ENCODE measurements at places on chromosomes 11 and 22. TPM values are rescaled to one million over a fixed set of nuclear protein-coding genes. Genes with fewer than 3 reads are reported as not detected.

SMIM35 gene
- not detected for total RNA-seq

DNA sequence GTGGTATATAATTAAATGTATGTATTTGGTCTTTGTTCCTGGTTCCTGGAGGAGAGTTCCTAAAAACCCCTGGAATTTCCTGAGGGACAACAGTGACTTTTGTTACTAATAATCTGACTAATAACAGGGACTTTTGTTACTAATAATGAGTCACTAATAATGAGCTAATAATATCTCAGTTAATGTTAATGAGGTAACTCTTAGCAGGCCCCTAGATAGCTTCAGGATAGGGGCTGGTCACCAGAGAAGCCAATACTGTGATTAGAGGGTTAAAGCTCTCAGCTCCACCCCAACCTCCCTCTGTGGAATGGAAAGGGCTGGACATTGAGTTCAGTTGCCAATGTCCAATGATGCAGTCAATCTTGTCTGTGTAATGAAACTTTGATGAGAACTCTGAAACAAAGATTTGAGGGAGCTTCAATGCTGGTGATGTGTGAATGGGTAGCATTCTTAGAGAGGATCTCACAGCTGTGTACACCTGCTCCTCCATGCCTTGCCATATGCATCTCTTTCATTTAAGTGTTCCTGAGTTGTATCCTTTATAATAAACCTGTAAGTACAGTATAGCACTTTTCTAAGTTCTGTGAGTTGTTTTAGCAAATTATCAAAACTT lies 1431.4 kb upstream of the TENM4 start:
- H3K4me3 ChIP-seq = no peak overlapping the region
- DNase-seq = no peak
- no peaks in the 10 kb centered on the region for H3K27me3 ChIP-seq
- H3K4me1 ChIP-seq = no peaks in the 10 kb centered on the region

- no peaks in the 10 kb centered on the region for H3K27me3 ChIP-seq
- H3K4me1 ChIP-seq = no peaks in the 10 kb centered on the region
- H3K36me3 ChIP-seq = peaks cover 30% of the 10 kb centered on the region
Measured at GRCh38 chr11:20081336-20081735, 78.9 kb downstream of the DBX1 start.

DNA sequence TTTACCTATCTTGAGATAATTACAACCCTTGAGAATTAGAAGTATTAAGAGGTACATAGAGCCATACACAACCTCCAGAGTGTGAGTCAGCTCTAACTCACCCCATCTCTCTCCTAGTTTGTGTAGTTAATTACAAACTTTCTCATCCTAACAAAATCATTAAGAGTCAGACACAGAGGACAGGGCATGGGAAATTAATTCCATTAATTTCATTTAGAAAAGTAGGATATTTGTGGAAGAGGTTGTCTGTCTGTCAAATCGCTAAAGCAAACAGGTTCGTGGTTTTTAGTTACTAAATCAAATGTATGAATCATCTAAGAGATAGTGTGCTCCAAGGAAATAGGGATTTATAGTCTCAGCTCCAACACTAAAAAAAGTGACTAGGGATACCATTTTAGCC lies 1261.4 kb upstream of the TENM4 start:
- no peaks in the 10 kb centered on the region for H3K36me3 ChIP-seq
- DNase-seq = no peak
- no peaks in the 10 kb centered on the region for H3K4me1 ChIP-seq
- no peaks in the 10 kb centered on the region for H3K27me3 ChIP-seq
- H3K4me3 ChIP-seq = no peak overlapping the region
- no peak overlapping the region for H3K27ac ChIP-seq

GRCh38 chr11:57429946-57430345 lies 3.0 kb upstream of the SLC43A3 start:
- no peak for DNase-seq
- H3K27me3 ChIP-seq = no peaks in the 10 kb centered on the region
- H3K4me1 ChIP-seq = peaks cover 57% of the 10 kb centered on the region
- no peak overlapping the region for H3K4me3 ChIP-seq
- no peak overlapping the region for H3K27ac ChIP-seq

- H3K4me3 ChIP-seq = peak overlapping the region; percentile 70
- H3K27me3 ChIP-seq = no peaks in the 10 kb centered on the region
- no peak for DNase-seq
- H3K4me1 ChIP-seq = peaks cover 33% of the 10 kb centered on the region
- H3K27ac ChIP-seq = peak overlapping the region; percentile 98
Measured at GRCh38 chr22:19478045-19478900, 720 bp downstream of the UFD1 start.

- DNase-seq = no peak
- H3K36me3 ChIP-seq = no peaks in the 10 kb centered on the region
- peaks cover 77% of the 10 kb centered on the region for H3K4me1 ChIP-seq
- no peaks in the 10 kb centered on the region for H3K27me3 ChIP-seq
- H3K4me3 ChIP-seq = no peak overlapping the region
Measured at GRCh38 chr22:39173787-39174497, 21.5 kb upstream of the CBX7 start.

DNA sequence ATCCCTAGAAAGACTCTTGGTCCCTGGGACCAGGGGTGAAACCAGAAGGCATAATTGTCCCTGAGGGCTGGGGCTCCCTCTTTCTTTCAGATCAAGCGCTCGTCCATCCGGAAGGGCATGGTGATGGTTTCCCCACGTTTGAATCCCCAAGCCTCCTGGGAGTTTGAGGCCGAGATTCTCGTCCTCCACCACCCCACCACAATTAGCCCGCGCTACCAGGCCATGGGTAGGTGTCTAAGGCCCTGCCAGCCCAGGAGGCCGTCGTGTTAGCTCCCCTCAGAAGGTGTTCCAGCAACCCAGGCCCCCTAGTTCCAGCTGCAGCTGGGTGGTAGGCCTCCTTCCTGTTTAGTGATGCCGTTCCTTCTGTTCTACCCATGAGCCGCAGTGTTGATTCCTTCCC lies 21.4 kb downstream of the GTPBP1 start:
- H3K27ac ChIP-seq = no peak overlapping the region
- H3K4me1 ChIP-seq = no peaks in the 10 kb centered on the region
- no peak overlapping the region for H3K4me3 ChIP-seq
- no peaks in the 10 kb centered on the region for H3K27me3 ChIP-seq
- no peak for DNase-seq
- peaks cover 93% of the 10 kb centered on the region for H3K36me3 ChIP-seq

Data from upper lobe of left lung (tissue), 6 donors.